ENCODE measurements at places on chromosomes 6 and 20.

DNA sequence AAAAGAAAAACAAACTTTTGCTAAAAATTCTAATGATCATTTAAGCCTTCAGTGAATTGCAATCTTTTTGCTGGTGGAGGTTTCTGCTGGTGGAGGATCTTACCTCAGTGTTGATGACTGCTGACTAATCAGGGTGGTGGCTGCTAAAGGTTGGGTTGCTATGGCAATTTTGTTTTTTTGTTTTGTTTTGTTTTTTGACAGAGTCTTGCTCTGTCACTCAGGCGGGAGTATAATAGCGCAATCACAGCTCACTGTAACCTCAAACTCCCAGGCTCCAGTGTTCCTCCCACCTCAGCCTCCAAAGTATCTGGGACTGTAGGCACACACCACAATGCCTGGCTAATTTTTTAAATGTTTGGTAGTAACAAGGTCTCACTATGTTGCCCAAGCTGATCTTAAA lies 94.7 kb downstream of the ANKRD6 start:
- no peak for DNase-seq

GRCh38 chr6:162245830-162246420 lies 481.6 kb downstream of the PRKN start:
- DNase-seq = no peak

GRCh38 chr20:53847139-53847836 lies 223.1 kb downstream of the BCAS1 start:
- no peak for DNase-seq

- no peak for DNase-seq
Measured at GRCh38 chr20:23022849-23023248, 12.3 kb upstream of the SSTR4 start.

- DNase-seq = no peak
Measured at GRCh38 chr6:5997420-5997987, 9.2 kb downstream of the NRN1 start.

DNA sequence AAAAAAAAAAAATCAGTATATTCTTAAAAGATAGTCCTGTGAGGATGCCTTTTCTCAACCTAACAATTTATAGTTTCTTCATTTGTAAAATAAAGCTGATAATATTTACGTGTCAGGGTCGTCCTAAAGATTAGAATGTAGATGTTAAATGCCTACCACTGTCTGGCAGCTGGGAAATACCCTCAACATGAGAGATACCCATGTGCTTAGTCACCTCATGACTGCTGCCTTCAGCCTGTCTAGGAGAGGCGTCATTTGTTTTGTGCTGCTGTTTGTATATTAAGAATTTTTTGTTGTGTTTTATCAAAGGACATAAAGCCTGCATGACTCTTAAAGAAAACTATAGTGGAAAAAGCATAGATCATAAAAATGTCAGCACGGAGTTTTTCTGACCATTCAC lies 9.5 kb downstream of the FAM120B start:
- DNase-seq = no peak

- no peak for DNase-seq
Measured at GRCh38 chr20:48717680-48718223, 110.0 kb downstream of the PREX1 start.

DNA sequence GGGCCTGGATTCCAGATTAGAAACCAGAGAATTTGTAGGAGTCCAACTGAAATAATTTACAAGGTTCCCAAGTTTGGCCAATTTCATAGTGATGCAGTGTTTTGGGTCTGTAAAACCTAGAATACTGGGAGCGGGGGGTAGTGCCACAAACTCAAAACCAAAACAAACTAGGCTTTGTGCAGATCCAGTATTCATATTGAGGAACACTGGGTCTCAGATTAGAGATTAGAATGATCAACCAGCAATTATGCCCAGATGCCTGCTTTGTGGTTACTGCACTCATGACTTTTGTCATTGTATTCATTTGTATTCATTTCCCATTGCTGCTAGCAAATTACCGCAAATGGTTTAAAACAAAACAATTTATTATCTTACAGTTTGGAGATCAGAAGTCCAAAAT lies 3.2 kb upstream of the NDUFAF4 start:
- DNase-seq = no peak
